Stimulated activated CD4-positive, alpha-beta T cell treated with anti-CD3 and anti-CD28 coated beads, Interleukin-2, amount 100 ng/mL, for 24 hours (primary cell): ENCODE measurements at places on chromosomes 3 and 15.

DNA sequence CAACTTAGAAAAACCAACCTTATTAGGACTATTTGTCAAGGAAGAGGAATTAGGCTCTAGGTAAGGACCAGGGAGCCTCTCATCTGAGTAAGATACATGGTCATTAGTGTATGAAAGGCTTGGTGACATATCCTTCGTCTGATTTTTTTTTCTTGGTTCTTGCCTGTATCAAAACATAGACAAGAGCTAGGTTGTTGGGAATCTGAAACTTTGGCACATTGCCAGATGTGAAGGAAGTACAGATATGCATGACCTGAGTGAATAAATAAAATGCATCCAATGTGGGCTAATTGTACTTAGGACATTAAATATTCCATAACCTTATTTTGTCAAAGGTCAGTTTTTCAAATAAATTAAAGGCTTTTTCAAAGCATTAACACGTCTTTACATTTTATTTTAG, 151.8 kb downstream of the SYNPR start:
- DNase-seq = no peak

DNA sequence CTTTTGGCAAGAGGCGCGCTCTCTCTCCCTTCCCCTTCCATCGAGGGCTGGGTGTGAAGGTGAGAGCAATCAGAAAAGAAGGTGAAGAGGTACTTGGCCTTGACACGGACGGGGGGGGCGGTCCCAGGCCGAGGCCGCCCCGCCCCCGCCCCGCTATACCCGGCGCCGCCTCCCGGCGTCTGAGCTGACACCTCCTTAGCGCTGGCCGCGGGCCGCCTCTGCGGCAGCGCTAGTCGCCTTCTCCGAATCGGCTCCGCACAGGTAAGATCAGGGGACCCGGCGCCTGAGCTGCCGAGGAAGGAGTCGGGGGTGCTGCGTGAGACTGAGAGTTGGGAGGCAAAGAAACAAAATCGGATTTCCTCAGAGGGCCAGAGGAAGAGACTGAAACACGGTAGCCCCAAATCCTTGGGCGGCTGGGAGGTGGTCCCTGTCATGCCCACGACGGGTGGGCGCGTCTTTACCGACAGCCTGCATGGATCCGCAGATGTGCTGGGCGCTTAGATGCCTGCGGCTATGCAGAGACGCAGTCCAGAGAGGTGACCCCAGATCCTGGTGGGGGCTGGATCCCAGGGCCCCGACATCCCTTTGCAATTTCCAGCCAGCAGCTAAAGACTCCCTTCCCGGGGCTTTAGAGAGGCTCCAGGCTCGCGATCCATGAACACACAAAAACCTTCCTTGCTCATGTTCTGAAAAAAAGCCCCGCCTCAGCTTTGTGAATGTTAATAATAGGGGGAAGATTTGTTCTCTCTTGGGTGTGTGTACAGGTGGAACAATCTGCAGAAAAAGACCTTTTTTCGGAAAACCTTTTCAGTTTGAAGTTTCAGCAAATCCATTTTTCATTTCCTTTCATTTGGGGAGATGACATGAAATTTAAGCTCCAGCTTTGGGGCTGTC, at the start of gene ENTPD3:
Gene ENTPD3 (plus strand): TSS at position 184 of the 894 bp plus-strand sequence. CDS start 874 bp downstream, outside the sequence.
- DNase-seq = peak; percentile 29

DNA sequence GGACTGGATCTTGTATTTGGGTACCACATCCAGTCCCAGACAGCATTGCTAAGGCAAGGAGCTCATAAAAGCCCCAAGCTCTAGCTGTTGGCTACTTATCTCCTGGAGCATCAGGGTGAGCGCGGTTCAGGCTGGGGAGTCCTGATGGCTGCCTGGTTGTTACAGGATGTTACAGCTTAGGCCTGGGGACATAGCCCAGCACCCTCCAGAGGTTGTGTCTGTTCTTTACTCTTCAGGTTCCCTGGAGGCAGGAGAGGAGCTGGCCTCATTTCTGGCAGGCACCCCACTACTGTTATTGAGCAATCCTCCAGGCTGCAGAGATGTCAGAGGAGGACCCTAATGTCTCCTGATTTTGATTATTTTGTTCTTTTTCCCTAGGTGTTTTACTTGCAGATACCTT, 26.6 kb downstream of the APBA2 start:
- DNase-seq = no peak

- DNase-seq = no peak
Measured at GRCh38 chr3:159733194-159733860, 255.3 kb upstream of the IL12A start.

DNA sequence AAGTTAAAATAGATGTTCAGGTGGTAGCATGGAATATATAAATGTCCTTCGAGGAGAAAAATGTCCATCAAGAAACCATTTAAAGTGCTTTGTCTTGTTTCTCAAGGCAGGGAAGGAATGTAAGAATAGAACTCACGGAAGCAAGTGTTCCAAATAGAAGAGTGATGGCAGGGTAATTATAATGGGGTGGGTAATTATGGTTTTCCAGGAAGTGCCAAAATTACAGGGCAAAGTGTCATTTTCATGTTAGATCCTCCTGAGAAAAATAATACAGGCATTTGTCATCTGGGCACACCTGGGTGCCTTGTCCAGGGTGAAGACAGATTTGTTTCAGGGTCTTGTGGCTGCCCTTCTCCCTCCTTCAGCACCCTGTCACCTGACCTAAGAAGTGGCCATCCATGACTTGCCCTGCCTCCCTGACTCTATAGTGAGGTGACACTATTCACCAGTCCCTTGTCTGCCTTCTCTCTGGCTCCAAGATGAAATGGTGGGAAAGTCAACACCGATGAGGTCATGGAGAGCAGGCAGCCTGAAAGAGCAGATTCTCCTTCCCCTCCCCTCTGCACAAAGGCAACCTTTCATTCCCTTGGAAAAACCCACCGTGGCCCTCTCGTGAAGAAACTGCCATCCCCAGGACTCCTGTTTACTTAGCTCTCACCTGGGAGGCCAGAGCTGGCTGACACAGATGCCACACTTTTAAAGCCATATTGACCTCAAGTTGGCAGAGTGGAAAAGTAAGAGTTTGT, 45.1 kb upstream of the AMOTL2 start:
- no peak for DNase-seq

DNA sequence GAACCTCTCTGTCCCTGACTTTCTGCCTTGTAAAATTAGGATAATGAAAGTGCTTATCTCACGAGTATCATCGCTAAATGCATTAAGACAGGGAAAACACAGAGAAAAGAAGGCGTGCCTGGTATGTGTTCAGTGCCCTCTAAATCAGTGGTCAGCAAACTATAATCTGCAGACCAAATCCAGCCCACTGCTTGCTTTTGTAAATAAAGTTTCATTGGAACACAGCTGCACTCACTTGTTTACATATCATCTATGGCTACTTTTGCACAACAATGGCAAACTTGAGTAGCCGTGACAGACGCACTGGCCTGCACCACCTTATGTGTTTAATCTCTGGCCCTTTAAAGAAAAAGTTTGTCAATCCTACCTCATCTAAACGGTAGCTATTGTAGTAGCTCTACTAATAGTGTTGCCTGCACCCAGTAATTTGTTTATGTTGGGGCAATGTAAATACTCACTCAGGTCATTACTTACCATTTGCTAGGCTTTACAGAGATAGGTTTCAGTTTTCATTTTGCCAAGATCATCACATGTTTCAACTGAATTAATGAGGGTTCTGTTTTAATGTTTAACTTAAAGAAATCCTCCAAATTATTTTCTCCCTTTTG, 229.4 kb downstream of the FEZF2 start:
- no peak for DNase-seq

- DNase-seq = no peak
Measured at GRCh38 chr3:157354722-157355121, 81.9 kb upstream of the PTX3 start.

DNA sequence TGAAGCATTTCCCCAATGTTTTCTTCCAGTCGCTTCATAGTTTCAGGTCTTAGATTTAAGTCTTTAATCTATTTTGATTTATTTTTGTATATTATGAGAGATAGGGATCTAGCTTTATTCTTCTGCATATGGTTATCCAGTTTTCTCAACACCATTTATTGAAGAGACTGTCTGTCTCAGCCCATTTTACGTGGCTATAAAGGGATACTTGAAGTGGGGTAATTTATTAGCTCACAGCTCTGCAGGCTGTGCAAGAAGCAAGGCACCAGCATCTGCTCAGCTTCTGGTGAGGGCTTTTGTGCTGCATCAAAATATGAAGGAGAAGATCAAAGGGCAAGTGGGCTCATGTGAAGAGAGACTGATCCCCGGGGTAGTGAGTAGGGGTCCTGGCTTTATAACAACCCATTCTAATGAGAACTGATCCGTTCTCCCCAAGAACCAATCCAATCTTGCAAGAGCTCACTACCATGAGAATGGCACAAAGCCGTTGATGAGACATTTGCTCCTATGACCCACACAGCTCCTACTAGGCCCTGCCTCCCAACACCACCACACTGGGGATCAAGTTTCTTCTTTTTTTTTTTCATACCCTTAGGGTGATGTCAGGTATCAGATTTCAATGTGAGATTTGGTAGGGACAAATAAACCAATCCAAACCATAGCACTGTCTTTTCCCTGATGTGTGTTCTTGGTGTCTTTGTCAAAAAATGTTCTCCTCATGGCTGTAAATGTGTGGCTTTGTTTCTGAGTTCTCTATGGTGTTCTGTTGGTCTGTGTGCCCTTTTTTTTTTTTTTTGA, 63.2 kb downstream of the IQGAP1 start:
- DNase-seq = no peak
